H54 (cell line): ENCODE measurements at places on chromosomes 1 and 21.

- peak; percentile 71 for DNase-seq
Observed at GRCh38 chr1:6491480-6491962, at the start of gene PLEKHG5. PLEKHG5 (minus strand) TSS chr1:6491667; CDS start chr1:6477571, 14,096 bp downstream.

GRCh38 chr1:93215322-93215721, 34.8 kb downstream of the CCDC18 start:
- no peak for DNase-seq

DNA sequence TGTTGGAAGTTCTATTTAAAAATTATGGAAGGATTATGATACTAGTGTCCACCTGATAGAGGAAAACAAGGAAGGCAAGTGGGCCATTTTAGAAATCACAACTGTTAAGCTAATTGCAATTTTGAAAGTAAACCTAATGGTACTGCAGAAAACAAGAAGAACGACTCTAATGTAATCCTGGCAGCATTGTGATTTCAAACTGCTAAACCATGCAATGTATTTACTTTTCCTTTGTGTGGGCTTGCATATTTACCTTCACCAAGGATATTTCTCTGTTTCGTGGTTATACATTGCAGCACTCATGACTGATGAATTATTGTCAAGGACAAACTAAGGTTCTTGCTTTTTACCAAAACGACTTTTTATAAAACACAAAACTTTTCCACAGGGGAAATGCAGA, 88.1 kb downstream of the TM2D1 start:
- DNase-seq: no peak

- DNase-seq: no peak
Observed at GRCh38 chr1:44040418-44040817, 9.2 kb upstream of the SLC6A9 start.

- no peak for DNase-seq
Observed at GRCh38 chr21:37076087-37076850, 3.2 kb downstream of the TTC3 start.

- DNase-seq: no peak
Observed at GRCh38 chr1:19438516-19439195, 46.7 kb downstream of the CAPZB start.

- no peak for DNase-seq
Observed at GRCh38 chr21:34235514-34235913, 128.3 kb upstream of the KCNE2 start.

- no peak for DNase-seq
Observed at GRCh38 chr1:13666317-13666716, 33.7 kb upstream of the PRDM2 start.

DNA sequence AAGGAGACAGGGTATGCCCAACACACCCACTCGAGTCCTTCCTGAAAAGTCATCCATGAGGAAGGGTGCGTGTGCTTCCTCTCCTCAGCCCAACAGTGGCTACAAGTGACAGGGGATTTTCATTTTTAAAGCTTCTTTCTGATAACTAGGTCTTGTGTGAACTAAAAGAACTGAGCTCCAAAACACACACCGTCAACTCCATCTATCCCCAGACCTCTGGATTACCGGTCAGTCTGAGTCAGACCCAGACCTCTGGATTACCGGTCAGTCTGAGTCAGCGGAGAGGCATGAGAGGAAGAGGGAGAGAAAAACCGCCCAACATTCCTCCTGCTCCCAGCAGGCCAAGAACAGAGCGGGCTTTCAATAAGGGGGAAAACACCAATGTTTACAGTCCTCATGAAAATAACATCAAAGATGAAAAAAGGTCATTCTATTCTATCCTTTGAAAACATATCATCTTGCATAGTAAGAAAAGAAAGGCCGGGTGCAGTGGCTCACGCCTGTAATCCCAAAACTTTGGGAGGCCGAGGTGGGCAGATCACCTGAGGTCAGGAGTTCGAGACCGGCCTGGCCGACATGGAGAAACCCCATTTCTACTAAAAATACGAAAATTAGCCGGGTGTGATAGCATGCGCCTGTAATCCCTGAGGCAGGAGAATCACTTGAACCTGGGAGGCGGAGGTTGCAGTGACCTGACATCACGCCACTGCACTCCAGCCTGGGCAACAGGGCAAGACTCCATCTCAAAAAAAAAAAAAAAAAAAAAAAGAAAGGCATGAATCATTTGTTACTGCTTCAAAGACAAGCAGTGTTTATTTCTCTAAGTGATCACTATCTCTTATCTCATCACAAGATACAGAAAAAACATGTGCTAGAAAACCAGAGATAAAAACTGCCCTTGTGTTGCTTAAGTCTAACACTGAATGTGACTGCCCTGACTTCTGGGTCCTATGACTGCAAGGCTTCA, 3.4 kb downstream of the PTTG1IP start:
- DNase-seq: peak; percentile 95

- no peak for DNase-seq
Observed at GRCh38 chr1:228356897-228357680, 49.5 kb downstream of the TRIM11 start.

GRCh38 chr1:33602271-33602670, 129.8 kb downstream of the ZSCAN20 start:
- no peak for DNase-seq

- DNase-seq: no peak
Observed at GRCh38 chr1:227032396-227032795, 92.3 kb downstream of the COQ8A start.
